ENCODE measurements at places on chromosomes 3 and 15. TPM values are rescaled to one million over a fixed set of nuclear protein-coding genes. Genes with fewer than 3 reads are reported as not detected.

The PIGB gene
- 12.0 TPM for polyA plus RNA-seq

The PRICKLE2 gene
- 8.6 TPM for polyA plus RNA-seq

The SLC6A1 gene
- polyA plus RNA-seq: not detected

The INSYN1 gene
- polyA plus RNA-seq: 0.03 TPM

The EBLN2 gene
- polyA plus RNA-seq: 0.42 TPM

The CACNA2D3 gene
- 0.05 TPM for polyA plus RNA-seq

The SPATA12 gene
- polyA plus RNA-seq: 0.17 TPM

The CCR9 gene
- not detected for polyA plus RNA-seq

The ANKUB1 gene
- 0.15 TPM for polyA plus RNA-seq

The RPUSD2 gene
- 12.2 TPM for polyA plus RNA-seq

The PLA2G4E gene
- 0.07 TPM for polyA plus RNA-seq

The PPP2R3A gene
- polyA plus RNA-seq: 8.4 TPM
